HT-29 (cell line): ENCODE measurements at places on chromosomes 5 and 9. TPM values are rescaled to one million over a fixed set of nuclear protein-coding genes. Genes with fewer than 3 reads are reported as not detected.
A peak's percentile ranks its signal among the peaks of the same experiment; 100 is the strongest.

The ADGRV1 gene
- 0.18 and 0.42 TPM in 2 replicates for total RNA-seq

The KYAT1 gene
- total RNA-seq, result 10.4 and 11.8 TPM in 2 replicates

The BTNL3 gene
- not detected in 2 replicates for total RNA-seq

The NR2F1 gene
- 19.7 and 24.5 TPM in 2 replicates for total RNA-seq

The MCIDAS gene
- total RNA-seq, result 4.1 and 4.4 TPM in 2 replicates

The F12 gene
- 52.9 TPM in 2 replicates for total RNA-seq

The GNG10 gene
- total RNA-seq, result 8.6 and 13.7 TPM in 2 replicates

The GABRB2 gene
- not detected in 2 replicates for total RNA-seq

The ANKRD34B gene
- not detected in 2 replicates for total RNA-seq

The ZSWIM6 gene
- total RNA-seq, result 3.0 and 3.2 TPM in 2 replicates

The SIMC1 gene
- 10.9 and 13.1 TPM in 2 replicates for total RNA-seq

The MEIKIN gene
- total RNA-seq, result not detected in 2 replicates

The PRELID2 gene
- 49.7 and 55.9 TPM in 2 replicates for total RNA-seq

The PIP5K1B gene
- total RNA-seq, result 1.1 and 1.2 TPM in 2 replicates

- peak; percentile 12 for DNase-seq
These were observed 18.5 kb upstream of the FKTN start for GRCh38 chr9:105539452-105539851.

- peak; percentile 16 for DNase-seq
These were observed 87.3 kb upstream of the GNAQ start for GRCh38 chr9:78118742-78119473.

DNA sequence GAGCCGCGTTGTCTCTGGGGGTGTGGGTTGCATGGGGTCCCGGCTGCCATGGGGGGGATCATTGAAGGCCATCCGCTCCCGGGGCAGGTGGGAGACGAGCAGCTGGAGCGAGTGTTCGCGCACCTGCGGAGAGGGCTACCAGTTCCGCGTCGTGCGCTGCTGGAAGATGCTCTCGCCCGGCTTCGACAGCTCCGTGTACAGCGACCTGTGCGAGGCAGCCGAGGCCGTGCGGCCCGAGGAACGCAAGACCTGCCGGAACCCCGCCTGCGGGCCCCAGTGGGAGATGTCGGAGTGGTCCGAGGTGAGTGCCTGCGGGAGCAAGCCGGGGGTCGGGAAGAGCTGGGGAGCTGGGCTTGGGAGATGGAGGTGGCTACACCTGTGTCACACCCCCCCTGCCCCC, 33.7 kb downstream of the ADAMTSL2 start:
- no peak for DNase-seq

- DNase-seq, result no peak
These were observed 95.6 kb downstream of the ADGRV1 start for GRCh38 chr5:90654215-90654614.

- DNase-seq, result peak; percentile 67
These were observed 90.3 kb downstream of the ZNF618 start for GRCh38 chr9:113966394-113966793.

DNA sequence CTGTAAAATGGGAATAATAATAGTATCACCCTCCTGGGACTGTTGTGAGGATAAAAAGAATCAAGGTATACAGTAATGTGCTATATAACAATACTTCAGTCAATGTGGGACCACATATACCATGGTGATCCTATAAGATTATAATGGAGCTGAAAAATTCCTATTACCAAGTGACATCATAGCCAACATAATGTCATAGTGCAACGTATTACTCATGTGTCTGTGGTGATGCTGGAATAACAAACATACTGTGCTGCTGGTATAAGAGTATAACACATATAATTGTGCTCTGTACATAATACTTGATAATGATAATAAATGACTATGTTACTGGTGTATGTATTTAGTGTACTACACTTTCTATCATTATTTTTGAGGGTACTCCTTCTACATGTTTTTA, 38.1 kb downstream of the LIFR start:
- no peak for DNase-seq

DNA sequence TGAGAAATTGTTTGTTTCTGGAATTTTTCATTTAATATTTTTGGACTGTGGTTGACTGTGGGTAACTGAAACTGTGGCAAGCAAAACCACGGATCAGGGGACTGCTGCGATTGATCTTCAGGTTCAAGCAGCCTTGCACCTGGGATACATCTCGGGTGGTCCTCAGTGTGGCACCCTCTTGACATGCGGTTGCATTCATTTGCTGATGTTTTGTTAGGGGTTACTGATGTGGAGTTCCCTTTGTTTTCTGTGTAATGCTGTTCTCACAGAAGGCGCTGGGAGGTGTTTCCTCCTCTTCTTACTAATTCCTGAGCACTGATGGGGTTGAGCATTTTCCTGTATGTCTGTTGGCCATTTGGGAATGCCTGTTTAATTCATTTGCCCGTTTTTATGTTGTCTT, 60.4 kb downstream of the EHMT1 start:
- DNase-seq, result no peak

GRCh38 chr5:41736641-41737040, 133.6 kb downstream of the OXCT1 start:
- DNase-seq, result no peak

DNA sequence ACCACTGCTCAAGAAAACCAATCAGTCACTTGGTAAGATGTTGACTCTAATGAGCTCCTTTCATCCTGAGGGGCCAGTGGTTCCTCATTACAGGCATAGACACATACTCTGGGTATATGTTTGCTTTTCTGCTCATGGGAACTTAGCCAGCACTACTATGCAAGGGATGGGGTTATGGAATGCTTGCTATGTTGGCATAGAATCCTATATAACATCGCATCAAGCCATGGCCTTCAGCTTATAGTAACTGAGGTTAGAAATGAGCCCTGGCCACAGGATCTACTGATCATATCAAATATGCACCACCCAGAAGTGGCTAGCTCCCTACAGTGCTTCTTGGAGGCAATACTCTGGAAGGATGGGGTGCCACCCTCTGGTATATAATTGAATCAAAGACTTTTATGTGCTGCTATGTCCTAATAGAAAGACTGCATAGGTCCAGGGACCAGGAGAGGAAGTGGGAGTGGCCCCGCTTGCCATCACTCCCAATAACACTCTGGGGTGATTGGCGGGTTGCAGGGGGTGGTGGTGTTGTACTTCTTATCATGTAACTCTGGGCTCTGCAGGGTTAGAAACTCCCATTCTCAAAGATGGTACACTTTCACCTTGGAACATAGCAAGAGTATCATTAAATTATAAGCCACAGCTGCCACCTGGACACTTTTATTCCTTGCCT, 70.3 kb downstream of the ZNF366 start:
- DNase-seq, result no peak

DNA sequence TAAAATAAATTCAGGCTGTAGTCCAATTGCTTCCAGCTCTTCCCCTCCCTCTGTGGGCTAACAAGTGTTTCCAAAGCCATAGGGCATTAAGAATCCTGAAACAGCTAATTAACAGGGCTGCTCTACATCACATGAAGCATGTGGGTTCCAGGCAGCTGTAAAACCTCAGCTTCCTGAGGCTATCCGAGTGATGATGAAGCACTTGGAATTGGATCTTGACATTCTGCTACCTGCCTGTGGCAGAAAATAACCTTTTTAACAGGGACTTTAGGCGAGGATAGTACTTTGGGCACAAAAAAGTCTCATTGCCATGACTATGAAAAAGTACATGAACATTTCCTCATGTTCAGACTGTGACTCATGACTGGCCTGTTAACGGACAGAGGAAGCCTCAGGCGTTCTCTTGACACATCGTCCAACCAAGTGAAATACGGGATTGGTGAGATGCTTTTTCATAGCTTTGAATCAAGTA, 107.2 kb downstream of the PDE4D start:
- peak; percentile 59 for DNase-seq

- no peak for DNase-seq
These were observed 111.8 kb downstream of the GCNT1 start for GRCh38 chr9:76570826-76571225.

GRCh38 chr5:20609126-20609525, 621.1 kb upstream of the CDH18 start:
- no peak for DNase-seq

DNA sequence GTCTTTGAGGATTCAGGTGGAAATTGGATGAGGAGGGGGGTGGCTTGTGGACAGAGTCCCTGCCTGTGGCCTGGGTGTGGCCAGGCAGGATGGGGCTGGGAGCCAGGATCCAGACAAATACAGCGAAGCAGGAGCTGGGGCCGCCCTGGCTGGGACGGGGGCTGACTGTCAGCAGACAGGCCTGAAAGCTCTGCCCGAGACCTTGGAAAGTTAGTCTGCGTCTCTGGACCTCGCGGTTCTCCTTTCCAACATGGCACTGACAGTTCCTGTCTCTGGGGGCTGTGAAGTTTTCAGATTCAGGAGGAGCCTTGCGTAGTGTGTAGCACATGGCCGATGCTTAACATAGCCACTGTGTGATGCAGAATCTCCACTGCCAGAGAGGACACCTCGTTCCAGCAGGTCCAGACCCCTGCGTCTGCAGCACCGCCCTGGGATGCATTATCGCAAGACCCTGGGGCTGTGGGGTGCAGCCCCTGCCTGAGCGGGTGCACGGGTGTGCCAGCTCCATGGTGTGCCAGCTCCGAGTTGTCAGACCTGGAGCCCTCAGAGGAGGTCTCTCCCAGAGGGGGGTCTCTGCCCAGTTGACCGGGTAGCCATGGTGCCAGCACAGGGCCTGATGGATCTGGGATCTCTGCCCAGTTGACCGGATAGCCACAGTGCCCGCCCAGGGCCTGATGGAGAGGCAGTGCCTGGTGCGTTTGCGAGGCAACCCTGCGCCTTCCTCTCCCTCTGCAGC, 89.3 kb downstream of the COL5A1 start:
- DNase-seq, result no peak

- DNase-seq, result no peak
These were observed 108.1 kb downstream of the GABBR2 start for GRCh38 chr9:98600631-98601030.

DNA sequence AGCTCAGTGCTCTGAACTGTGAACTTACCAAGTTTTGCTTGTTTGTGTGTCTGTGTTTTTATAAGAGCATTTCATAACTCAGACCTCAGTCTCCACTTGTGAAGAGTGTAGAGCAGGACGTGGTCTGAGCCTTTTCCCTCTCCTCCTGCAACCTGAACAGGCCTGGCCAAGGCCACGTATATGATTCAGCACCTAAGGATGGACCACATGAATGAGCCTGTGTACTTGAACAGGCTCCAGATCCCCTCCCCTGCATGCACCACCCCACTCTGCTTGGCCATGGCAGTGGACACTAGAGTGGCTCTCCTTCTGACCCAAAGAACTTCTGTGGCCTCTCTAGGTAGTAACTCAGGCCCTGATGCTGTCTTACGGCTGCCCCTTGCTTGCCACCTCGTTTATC, 125.9 kb upstream of the FSTL4 start:
- DNase-seq, result no peak

- DNase-seq, result no peak
These were observed 15.4 kb downstream of the TBC1D9B start for GRCh38 chr5:179892255-179892654.

DNA sequence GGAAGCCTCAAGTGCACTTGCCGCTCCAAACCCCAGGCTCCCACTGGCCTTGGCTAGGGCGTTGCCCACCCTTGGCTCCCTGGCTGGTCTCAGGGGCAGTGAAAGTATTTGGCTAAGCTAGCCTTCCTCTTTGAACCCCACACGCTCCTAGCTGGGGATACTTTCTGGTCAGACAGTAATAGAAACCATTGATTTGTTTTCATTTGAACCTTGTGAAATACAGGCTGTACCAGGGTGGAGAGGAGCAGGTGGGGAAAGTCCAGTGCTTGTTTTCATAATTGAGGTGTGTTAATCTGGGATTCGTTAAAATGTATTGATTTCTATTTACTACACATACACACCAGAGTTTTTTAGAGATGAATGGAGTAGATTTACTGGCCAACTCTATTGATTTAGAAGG, 45.9 kb upstream of the TRMT10B start:
- DNase-seq, result no peak

DNA sequence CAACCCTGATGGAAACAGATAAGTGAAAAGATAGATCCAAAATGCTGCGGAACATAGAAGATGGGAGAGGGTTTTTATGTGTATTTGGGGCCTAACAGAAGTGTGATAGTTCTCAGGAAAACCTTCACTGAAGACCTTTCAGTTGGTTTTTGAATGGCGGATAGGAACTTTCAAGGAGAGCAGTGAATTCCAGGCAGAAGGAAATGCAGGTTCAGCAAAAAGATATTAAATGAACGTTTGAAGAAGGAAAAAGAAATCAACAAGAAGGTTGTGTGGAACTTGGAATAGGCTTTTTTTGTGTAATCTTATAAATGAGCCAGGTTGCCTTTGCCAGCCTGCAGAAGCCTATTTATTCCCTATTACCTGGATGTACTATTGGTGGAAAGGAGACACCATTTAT, 2.1 kb downstream of the PPIP5K2 start:
- DNase-seq, result no peak

GRCh38 chr5:159465604-159466003, 135.3 kb upstream of the IL12B start:
- DNase-seq, result no peak

DNA sequence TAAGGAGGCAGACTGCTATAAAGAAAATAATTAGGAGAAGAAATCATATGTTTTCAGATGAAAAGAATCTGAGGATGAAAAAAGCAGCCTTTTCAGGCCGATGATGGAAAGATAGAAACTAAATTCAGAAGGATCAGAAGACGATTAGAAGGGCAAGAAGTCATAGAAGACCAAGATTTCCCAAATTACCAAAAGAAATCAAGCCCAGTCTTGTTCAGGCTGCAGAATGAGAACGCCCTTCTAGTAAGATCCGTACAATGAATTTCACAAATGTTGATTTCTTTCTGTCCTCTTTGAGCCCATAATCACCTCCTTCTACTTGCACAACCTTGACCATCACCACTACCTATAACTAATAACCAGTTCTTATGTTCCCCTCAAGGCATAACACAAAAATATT, 114.6 kb upstream of the CCDC152 start:
- DNase-seq, result no peak

DNA sequence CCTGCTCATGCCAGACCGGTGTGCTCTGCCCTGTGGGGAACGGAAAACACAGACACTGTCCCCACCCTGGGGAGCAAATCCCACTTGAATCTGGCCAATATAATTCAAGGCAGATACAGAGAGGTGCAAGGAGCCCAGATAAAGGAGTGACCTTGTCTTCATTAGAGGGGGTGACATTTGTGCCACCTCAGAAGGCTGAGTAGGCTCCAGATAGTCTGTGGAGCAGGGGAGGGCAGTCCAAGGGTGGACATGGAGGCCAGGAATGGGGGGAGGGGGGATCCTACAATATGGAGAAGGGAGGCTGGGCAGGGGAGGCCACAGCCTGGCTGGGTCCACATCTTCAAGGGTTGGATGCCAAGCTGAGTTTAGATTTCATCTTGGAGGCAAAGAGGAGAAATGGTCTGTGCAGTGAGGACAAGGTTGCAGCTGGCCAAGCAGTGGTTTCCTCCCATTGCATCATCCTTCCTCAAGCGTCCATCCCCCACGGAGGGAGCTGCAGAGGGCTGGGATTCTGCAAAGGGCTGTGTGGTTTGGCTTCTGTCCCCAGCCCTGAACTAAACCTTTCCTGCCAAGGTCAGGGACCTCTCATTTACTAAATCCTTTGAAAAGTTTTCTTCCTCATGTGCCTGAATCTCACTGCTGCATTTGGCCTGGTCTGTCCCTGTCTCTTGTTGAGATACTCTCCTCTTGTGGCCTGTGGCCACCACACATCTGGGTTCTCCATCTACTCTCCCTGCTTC, 60.1 kb downstream of the GALNT12 start:
- DNase-seq, result no peak

GRCh38 chr9:134940236-134941208, 22.8 kb upstream of the FCN1 start:
- DNase-seq, result no peak

- peak; percentile 38 for DNase-seq
These were observed 335 bp downstream of the GALNT12 start for GRCh38 chr9:98807814-98808195.

GRCh38 chr5:135600971-135601381, 22.2 kb upstream of the CXCL14 start:
- DNase-seq, result no peak
